ENCODE measurements at places on chromosomes 4 and X. TPM values are rescaled to one million over a fixed set of nuclear protein-coding genes. Genes with fewer than 3 reads are reported as not detected.

GRCh38 chrX:152245213-152245612 is 106.8 kb upstream of the MAGEA10 start:
- no peak for DNase-seq

GRCh38 chrX:9163214-9163709 is 129.3 kb upstream of the FAM9B start:
- DNase-seq, result no peak

DNA sequence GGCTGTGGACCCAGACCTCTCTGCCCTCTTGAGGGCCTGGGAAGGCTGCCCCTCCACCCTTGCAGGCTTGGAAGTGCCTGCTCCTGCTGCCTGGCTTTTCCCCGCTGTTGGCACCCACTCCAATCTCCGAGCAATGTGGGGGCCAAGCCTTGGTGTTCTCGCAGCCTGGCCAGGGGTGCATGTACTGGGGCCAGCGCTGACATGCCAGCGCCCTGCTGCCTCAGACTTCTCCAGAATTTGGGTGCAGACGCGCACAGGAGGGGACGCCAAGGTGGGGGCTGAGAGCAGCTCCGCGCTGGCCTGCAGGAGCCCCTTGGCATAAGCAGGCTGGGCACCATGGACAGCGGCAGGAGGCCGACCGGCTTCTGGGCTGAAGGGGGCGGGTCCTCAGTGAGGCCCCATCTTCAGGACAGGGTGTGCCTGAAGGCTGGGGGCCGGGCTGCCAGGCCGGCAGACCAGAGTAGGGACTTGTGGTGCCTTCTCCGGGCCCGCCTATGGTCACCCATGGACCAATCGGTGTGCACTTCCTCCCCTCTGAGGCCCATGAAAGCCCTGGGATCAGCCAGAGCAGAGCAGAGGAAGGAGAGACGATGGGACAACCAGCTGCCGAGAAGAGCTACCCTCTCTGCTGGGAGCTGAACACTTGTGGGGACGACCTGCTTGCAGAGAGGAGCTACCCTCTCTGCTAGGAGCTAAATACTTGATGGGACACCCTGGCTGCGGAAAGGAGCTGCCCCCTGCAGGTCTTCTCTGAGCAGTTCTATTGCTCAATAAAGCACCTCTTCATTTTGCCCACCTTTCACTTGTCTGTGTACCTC is 118.3 kb downstream of the DNAAF6 start:
- DNase-seq, result no peak

DNA sequence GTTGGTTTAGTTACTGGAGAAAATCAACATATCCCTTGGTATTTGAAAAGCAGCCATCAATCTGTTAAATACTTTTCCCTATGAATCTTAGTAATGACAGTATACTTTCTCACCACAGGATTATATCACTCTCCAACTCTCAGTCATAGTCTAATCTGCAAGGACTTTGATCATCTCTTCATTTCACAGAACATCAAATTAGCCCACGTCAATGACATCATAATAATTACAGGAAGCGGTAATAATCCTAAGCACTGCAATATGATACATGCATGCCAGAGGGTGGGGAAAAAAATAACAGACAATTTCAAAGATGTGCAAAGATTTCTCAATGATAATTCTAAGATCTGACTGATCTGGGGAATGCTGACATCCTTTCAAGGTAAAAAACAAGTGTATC is 404.1 kb downstream of the GPM6A start:
- DNase-seq, result no peak

GRCh38 chrX:79367907-79368306 is 773 bp upstream of the ITM2A start:
- no peak for DNase-seq

DNA sequence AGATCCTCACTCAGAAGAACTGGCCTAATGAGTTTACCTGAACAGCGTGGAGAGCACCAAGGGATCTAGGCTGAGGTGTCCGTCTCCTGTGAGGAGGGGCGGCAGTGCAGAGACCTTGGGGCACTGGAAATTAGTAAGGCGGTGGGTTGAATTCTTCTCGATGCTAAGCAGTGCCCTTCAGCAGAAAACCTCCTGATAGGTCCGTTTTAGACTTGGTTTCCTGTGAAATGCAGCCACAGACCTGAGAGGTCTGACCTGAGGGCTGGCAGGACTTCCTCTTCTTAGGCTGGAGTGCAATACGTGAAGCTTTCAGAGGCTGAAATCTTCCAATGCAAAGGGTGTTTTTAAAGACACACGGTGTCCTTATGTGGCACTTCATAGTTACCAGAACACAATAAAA is at the start of gene CLNK:
CLNK (minus strand) TSS at position 138 of the 400 bp plus-strand sequence. CDS start 16,899 bp downstream, outside the sequence.
- no peak for DNase-seq

DNA sequence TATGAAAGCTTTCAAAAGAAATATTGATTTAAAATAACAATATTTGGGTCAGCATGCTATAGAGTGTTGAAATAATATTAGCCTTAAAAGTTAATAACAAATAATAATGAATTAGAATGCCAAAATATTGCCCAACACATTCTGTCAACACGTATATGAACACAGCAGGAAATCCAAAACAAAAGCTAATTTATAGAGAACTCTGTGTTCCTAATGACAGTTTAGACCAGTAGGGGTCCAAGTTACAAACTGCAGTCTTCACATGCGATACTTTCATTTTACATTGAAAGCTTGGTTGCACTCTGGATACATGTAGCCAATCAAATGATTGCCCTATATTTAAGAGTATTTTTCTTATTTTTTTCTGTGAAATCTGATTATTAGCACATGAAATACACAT is 274.4 kb downstream of the DCTD start:
- no peak for DNase-seq

DNA sequence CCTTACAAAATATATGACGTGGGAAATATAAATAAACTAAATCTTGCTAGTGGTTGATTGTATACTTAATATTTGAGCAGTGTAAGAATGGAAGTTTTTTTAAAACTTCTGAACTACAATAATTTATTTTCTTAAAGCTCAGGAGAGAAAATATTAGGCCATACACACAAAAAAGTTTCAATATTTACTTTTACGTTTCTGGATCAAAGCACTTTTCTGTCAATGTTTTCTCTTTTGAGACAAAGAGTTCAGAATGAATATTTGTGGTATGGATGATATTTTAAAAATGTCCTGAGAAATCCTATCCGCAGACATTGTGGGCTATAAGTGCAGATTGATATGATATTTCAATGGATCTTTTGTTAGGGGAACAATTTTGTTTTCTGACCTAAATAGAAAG is 109.9 kb downstream of the TLL1 start:
- DNase-seq, result no peak

DNA sequence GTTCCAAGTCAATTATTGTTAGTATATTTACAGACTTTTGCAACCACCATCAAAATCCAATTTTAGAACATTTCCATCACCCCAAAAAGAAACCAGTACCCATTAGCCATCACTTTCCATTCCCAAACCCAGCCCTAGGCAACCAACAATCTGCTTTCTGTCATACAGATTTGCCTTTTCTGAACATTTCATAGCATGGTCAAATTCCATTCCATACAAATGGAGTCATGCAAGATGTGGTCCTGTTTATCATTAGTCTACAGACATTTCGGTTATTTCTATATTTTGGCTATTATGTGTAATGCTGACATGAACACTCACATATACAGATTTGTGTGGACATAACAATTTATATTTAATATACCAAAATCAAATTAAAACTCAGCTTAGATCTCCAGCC is 508.7 kb downstream of the ZNF674 start:
- no peak for DNase-seq

GRCh38 chr4:159341522-159341921 is 238.6 kb downstream of the RAPGEF2 start:
- no peak for DNase-seq

DNA sequence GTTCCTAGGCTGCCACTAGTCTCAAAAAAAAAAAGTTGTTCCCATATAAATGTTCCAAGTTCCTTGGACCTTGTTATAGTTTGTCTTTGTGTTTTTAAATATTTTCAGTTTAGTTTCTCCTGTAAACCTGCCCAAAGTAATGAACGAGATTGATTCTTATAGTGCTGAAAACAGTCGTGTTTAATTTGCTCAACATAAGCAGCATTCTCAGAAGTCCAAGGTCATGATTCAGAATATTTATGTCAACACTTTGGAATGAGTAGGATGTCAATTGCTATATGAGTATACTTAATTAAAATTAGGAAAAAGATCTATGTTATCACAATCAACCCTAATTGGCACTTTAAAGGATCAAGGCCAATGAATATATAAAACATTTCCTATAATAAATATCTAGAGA is 510.9 kb downstream of the PPP4R3C start:
- no peak for DNase-seq

DNA sequence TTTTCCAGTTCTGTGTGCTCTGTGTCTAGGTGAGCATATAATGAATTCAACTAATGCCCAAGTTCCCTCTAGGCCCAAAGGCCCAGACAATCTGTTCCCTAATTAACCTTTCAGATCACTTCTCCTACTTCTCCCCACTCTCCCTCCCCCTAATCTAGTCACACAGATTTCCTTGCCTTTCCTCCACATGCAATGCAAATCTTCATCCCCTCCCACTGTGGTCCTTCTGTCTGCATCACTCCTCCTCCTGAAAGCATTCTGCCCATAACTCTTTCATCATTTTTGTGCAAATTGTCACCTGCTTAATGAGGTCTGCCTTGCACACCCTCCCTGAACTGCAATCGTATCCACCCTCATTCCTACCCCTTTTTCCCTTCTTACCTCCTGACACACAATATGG is 346.6 kb downstream of the FBXO8 start:
- no peak for DNase-seq

GRCh38 chrX:119726900-119727555 is 31.4 kb upstream of the SOWAHD start:
- no peak for DNase-seq

DNA sequence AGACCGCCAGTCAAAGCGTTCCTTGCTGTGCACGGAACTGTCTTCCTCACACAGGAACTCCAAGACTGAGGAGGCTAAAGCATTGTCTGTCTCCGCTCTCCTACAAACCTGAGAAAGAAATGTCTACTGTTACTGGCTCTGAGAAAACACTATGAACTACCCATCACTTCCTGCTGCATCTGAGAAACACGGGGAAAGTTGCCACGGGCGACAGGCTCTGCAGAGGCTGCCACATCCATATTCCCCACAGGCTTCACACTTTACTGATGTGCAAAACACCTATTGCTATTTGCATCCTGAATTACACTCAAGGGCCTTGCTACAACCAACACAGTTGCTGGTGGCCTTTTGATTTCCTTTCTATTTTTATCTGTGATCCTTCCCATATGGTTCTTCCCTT is 59.0 kb downstream of the AFAP1 start:
- DNase-seq, result no peak

DNA sequence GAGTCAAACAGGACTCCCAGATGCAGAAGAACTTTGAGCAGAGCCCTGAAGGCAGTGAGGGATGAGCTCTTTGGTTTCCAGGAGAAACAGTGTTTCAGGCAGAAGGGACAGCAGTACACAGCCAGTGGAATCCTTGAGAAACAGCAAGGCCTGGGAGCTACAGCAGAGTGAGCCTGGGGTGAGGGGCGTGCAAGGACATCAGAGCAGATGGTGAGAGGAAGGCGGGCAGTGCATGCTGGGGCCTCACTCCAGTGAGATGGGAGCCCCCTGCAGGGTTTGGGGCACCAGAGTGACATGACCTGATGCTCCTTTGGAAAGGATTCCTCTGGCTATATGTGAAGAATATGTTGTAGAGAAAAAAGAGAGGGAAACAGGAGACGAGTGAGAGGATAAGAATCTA is 98.1 kb upstream of the EGFL6 start:
- DNase-seq, result no peak

- no peak for DNase-seq
Observed at GRCh38 chrX:150837845-150838244, 60.6 kb downstream of the CD99L2 start.

DNA sequence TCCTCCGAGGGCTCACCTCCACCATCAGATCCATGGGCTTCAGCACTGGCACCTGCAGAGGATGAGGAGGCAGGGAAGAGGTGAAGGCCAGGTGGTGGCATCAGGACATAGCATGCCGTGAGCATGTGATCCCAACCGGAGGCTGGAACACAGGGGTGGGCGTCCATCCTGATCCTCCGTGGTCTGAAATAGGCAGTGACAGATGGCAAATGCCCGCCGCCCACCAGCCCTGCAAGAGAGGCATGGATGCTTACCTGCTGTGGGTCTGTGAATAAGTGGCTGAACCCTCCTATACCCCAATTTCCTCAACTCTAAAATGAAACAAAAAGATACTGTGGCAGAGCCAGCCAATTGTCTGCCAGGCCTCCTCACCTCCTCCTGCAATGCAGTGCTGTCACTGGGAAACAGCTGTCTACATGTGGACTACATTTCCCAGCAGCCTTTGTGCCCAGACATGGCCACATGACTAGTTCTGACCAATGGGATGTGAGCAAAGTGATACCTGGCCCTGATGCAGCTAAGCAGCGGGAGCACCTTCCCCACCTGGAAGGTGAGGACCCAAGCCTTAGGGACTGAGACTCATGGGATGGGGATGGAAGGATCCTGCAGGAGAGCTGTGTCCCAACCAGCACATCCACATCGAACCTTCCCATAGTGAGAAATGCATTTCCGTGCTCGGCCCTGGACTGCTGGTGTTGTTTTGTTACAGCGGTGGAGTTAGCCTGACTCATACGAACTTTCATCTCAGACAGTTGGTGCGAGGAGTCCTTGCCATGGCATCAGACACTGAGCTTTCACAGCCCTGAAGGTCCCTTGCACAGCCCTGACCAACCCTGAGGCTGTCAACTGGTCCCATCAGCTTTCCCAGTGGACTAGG is 99.5 kb downstream of the PPP2R2C start:
- DNase-seq, result no peak

Gene NEXMIF
- total RNA-seq, result 7.8 TPM

Gene GYPE
- 0.33 TPM for total RNA-seq

Gene NPNT
- 49.9 TPM for total RNA-seq

Gene ADGRG4
- 0.06 TPM for total RNA-seq

Gene CXorf49B
- not detected for total RNA-seq

Gene LNX1
- total RNA-seq, result 5.8 TPM

Gene CYBB
- 14.6 TPM for total RNA-seq

Gene CT45A3
- not detected for total RNA-seq

Gene NXF2B
- not detected for total RNA-seq

Gene LONRF3
- total RNA-seq, result 14.3 TPM

Gene SLC6A8
- total RNA-seq, result 41.7 TPM

Gene TMEM154
- 2.9 TPM for total RNA-seq

Gene TMPRSS11E
- not detected for total RNA-seq

Gene SSX1
- not detected for total RNA-seq

Gene UGT2B15
- not detected for total RNA-seq

Gene PPBP
- not detected for total RNA-seq
